ENCODE measurements at places on chromosomes 1 and 21. TPM values are rescaled to one million over a fixed set of nuclear protein-coding genes. Genes with fewer than 3 reads are reported as not detected.
A peak's percentile ranks its signal among the peaks of the same experiment; 100 is the strongest.

GRCh38 chr1:116825720-116826438 lies 71.6 kb downstream of the CD2 start:
- H3K4me3 ChIP-seq: peak overlapping the region; percentile 77
- DNase-seq: no peak
- no peaks in the 10 kb centered on the region for H3K27me3 ChIP-seq
- peak overlapping the region; percentile 97 for H3K27ac ChIP-seq
- peaks cover 8% of the 10 kb centered on the region for H3K36me3 ChIP-seq

DNA sequence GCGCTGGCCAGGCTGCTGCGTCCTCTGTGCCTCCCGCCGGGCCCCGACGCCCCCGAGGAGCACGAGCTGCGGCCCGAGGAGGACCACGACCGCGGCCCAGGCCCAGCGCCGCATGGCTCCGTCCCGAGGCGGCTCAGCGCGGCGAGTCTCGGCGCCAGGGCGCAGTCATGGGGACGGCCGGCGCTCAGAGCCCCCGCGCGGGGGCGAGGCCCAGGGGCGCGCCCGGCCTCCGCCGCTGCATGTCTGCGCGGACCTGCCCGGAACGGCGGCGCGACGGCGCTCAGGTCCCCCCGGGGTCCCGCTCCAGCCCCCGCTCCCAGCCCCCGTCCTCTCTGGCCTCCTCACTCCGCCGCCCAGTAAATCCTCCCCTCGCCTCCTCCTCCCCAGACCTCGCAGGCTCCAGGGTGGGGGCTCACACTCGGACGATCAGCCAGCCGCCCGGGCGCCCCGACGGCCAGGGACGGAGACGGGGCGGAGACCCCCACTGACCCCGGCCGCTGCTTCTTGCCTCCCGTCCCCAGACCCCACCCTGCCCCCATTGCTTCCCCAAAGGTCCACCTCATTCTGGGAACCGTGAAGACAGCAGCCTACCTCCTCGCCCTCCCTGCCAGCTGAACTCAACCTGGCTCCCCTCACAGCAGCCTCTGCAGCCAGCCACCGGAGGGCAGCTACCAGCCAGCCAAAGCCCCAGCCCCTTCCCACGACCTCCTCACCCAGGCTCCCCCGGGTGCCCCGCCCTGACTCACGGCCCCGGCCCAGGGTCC lies at the start of gene C1QTNF12:
Gene C1QTNF12 (minus strand): TSS at position 146 of the 764 bp plus-strand sequence. CDS start 32 bp downstream, at position 114.
- no peaks in the 10 kb centered on the region for H3K36me3 ChIP-seq
- no peak within 1 kb of the TSS for H3K4me3 ChIP-seq
- peaks cover 4% of the 10 kb centered on the region for H3K27me3 ChIP-seq
- H3K4me1 ChIP-seq: peaks cover 15% of the 10 kb centered on the region
- no peak for DNase-seq

The DENND2C gene
- total RNA-seq: 0.73 TPM

The HMCN1 gene
- 0.14 TPM for total RNA-seq

The PRXL2B gene
- 36.8 TPM for total RNA-seq

- peaks cover 14% of the 10 kb centered on the region for H3K4me1 ChIP-seq
- no peaks in the 10 kb centered on the region for H3K27me3 ChIP-seq
- no peak overlapping the region for H3K27ac ChIP-seq
These were observed 37.0 kb upstream of the ATP6V1G3 start for GRCh38 chr1:198577444-198577843.

DNA sequence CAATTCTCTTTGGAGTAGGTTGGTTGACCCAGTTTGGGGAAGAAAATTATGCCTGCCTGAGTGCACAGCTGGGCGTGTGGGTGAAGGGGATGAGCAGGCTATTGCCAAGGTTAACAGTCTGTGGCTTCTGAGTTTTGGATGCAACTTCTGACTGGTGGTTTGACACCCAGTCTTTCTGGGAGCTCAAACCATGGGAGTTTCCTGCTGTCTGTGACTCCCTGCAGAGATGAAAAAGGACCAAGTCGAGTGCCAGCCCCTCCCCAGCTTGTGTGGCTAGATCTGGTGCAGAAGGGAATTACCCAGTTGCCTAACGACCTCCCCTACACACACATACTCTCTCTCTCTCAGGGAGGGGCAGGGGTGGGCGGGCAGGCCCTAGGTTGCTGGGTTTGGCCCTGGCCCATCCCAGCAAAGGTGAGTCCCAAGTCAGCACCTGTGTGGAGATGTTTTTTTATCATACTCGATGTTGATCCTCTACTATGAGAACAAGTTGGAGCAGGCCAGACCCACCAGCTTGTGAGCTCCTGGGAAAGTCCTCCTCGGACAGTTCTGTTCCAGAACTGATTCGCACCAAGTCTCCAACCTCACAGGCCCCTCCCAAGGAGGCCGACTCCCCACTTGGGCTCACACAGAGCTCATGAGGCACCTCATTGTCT lies 28.2 kb downstream of the PKP1 start:
- no peak overlapping the region for H3K27ac ChIP-seq
- H3K4me1 ChIP-seq: no peaks in the 10 kb centered on the region
- DNase-seq: no peak
- no peak overlapping the region for H3K4me3 ChIP-seq
- no peaks in the 10 kb centered on the region for H3K36me3 ChIP-seq
- H3K27me3 ChIP-seq: peaks cover 18% of the 10 kb centered on the region

DNA sequence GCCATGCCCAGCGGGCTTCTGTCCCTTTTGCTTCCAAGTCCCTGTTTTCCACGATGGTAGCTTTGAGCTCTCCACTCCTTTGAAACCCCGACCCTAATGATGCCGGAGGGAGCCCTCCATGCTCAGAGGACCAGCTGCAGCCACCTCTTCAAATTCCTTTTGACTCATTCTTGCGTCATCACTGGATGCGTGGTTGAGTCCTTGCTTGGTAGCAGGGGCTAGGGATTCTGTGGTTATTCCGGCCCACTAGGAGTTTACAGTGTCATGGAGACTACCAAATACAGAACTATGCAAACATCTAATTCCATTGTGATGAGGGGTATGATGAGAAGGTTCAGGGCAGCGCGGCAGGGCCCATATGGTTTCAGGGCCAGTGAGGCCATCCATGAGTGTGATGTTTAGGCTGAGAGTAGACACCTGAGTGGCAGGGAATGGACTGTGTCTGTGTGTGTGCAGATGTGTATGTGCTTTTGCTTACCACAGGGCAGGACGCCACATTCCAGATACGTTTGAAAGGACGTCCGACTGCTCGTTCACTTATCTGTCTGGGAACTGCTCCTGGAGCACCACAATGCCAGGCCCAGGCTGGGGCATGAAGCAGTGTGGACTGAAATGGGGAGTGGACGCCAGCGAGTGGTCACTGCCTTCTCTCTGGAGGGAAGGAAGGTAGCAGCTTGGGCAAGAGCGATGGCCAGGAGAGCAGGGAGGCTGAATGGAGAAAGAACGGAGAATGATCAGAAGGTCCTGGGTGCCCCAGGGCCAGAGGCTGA lies 30.4 kb upstream of the ZBTB21 start:
- H3K36me3 ChIP-seq: no peaks in the 10 kb centered on the region
- DNase-seq: no peak
- no peak overlapping the region for H3K4me3 ChIP-seq
- no peak overlapping the region for H3K27ac ChIP-seq

The CAPZA1 gene
- total RNA-seq: 251 TPM

The ZZZ3 gene
- total RNA-seq: 40.2 TPM

DNA sequence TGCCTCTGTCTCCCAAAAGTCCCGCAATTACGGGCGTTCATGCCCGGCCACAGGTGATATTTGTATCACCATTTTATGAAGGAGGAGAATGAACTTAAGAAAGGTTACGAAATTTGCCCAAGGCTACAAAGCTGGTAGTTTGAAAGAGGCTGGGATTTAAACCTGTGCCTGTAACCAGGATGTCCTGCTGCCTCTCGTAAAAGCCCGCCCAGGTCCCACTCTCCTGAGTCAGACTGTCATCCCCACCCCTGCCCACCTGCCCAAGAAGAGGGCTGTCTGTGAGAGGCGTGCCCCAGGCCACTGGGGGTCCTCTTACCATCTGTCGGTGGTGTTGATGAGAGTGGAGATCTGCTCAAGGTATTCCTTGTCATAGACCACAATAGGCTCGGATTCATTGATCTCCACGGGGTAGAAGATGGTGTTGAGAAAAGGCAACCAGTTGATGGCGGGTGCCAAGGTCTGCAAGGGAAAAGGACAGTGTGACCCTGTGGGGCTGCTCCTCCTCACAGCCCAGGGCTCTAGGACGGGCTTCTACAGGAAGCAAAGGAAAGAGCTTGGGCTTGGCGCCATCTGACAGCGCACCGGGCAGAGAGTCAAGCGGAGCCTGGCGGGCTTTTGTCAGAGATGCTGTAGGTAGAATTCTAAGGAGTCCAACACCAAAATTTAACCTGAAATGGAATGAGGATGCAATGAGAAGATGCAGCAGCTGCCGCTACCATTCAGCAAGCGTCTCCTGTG lies 43.2 kb downstream of the ECE1 start:
- no peaks in the 10 kb centered on the region for H3K27me3 ChIP-seq
- no peak overlapping the region for H3K27ac ChIP-seq
- H3K4me3 ChIP-seq: no peak overlapping the region
- DNase-seq: no peak

GRCh38 chr1:15212216-15212953 lies 34.6 kb upstream of the FHAD1 start:
- H3K36me3 ChIP-seq: no peaks in the 10 kb centered on the region
- no peak overlapping the region for H3K27ac ChIP-seq
- peaks cover 24% of the 10 kb centered on the region for H3K27me3 ChIP-seq
- no peaks in the 10 kb centered on the region for H3K4me1 ChIP-seq
- no peak overlapping the region for H3K4me3 ChIP-seq

- H3K27me3 ChIP-seq: peaks cover 4% of the 10 kb centered on the region
- H3K4me1 ChIP-seq: peaks cover 11% of the 10 kb centered on the region
- DNase-seq: no peak
- H3K36me3 ChIP-seq: peaks cover 6% of the 10 kb centered on the region
- no peak overlapping the region for H3K27ac ChIP-seq
- no peak overlapping the region for H3K4me3 ChIP-seq
These were observed 152.8 kb downstream of the FASLG start for GRCh38 chr1:172811694-172812093.

GRCh38 chr21:29238053-29238966 lies 60.4 kb upstream of the BACH1 start:
- H3K36me3 ChIP-seq: no peaks in the 10 kb centered on the region
- DNase-seq: no peak
- H3K27ac ChIP-seq: no peak overlapping the region
- H3K27me3 ChIP-seq: peaks cover 8% of the 10 kb centered on the region
- H3K4me3 ChIP-seq: no peak overlapping the region
- peaks cover 26% of the 10 kb centered on the region for H3K4me1 ChIP-seq

DNA sequence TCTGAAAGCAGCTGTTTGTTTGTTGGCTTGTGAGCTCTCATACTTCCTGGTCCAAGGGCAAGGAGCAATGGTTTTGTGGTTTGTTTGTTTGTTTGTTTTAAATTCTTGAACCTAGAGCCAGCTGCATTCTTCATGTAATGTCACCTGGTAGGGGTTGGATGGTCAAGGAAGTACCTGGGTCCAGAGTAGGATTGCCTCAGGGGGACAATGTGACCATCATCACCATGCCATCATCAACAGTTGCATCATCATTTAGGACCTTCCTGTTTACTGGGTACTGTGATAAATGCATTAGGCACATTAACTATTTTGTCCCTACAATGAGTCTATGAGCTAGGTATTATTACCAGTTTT lies 14.7 kb upstream of the MYOG start:
- peaks cover 15% of the 10 kb centered on the region for H3K27me3 ChIP-seq
- H3K27ac ChIP-seq: no peak overlapping the region
- no peak overlapping the region for H3K4me3 ChIP-seq
- no peaks in the 10 kb centered on the region for H3K4me1 ChIP-seq

DNA sequence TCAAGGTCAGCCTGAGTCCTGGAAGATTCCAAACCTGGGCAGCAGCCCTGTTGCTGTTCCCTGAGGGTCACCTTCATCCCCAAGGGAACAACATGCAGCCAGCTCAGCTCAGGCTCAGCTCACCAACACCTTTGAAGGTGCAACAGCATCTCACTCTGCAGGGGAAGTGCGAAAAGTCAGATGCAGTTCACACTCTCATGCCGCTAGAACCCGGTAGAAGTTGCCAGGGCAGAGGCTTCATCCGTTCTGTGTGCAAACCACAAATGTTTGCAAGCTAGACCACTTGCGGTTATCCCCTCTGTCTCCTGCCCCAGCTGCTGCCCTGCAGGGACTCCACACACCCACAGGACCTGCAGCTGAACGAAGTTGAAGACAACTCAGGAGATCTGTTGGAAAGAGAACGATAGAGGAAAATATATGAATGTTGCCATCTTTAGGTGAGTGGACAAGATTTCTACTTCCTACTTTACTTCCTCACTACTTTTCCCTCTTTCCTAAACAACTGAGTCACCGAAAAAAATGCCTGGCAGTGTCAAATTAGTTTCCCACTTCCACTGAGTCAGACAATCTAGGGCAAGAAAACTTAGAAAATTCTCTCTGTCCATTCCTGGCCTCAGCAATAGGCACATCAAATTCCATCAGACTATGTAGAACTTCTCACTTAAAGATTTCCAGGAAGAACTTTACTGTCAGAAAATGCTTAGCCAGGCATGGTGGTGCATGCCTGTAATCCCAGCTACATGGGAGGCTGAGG lies 1.8 kb upstream of the FCRL6 start:
- no peaks in the 10 kb centered on the region for H3K36me3 ChIP-seq
- H3K27me3 ChIP-seq: no peaks in the 10 kb centered on the region
- peaks cover 12% of the 10 kb centered on the region for H3K4me1 ChIP-seq
- peak; percentile 10 for DNase-seq
- no peak overlapping the region for H3K4me3 ChIP-seq

The C8A gene
- not detected for total RNA-seq

DNA sequence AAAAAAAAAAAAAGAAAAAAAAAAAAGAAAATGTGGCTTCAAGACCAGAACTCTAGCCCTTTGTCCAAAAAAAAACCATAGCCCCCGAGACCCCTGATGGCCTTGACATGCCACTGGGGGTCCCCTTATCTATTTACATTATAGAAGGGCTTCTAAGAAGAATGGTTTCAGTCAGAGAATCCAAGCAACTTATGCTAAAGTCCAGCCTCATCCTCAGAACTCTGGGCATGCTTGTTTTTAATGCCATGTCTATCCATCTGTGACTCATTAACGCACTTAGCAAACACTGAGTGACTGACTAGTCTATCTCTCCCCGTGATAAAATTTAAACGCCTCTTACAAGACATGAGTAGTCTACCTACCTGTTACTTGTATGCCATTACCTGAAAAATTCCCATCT lies 29.3 kb downstream of the ERG start:
- H3K4me1 ChIP-seq: no peaks in the 10 kb centered on the region
- no peaks in the 10 kb centered on the region for H3K36me3 ChIP-seq
- no peak overlapping the region for H3K4me3 ChIP-seq
- no peak for DNase-seq
- no peak overlapping the region for H3K27ac ChIP-seq

All from activated CD4-positive, alpha-beta T cell treated with anti-CD3 and anti-CD28 coated beads for 36 hours (primary cell).